ENCODE measurements at places on chromosomes 12 and 14.

GRCh38 chr12:12551115-12551514 is 11.5 kb downstream of the DUSP16 start:
- DNase-seq = no peak

- DNase-seq = no peak
These were observed 108.4 kb upstream of the EGLN3 start for GRCh38 chr14:34059037-34059924.

DNA sequence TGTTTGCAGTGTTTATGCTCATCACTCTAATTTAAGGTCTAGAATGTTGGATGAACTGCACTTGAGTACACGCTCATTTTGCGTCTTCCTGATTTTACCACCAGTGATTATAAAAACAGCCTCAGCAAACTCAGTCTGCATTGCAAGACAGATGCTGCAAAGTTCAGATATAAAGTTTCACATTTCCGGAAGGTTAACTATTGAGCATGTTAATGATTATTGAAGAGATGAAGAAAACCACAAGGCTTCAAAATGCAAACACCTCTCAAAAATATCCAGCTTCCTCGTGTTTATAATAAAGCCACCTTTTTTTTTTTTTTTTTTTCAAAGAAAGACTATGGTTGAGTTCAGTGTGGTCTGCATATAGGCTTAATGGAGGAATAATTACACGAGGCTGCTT is 92.1 kb upstream of the BMP4 start:
- DNase-seq = no peak

GRCh38 chr12:84375449-84376170 is 537.0 kb downstream of the SLC6A15 start:
- DNase-seq = no peak

- DNase-seq = no peak
These were observed 127.5 kb downstream of the TBC1D30 start for GRCh38 chr12:64951944-64952343.

DNA sequence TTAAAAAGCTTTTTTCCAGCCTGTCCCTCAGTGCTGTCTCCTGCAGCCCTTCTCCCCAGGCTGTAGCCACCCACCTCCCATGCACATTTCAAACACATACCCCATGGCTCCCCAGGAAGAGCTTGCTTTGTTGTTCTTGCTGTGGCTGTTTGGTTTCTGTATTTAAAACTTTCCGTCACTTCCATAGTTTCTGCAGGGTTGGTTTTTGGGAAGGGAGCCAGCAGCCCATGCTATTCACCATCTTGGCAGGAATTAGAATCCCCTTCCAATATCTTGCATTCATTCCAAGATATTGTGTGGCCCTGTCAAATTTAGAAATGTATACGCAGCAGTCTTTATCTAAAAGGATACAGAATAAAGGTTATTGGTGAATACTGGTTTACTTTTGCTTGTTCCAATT is 29.6 kb downstream of the CFAP251 start:
- DNase-seq = no peak

GRCh38 chr14:103801459-103801858 is 45.9 kb downstream of the PPP1R13B start:
- no peak for DNase-seq

DNA sequence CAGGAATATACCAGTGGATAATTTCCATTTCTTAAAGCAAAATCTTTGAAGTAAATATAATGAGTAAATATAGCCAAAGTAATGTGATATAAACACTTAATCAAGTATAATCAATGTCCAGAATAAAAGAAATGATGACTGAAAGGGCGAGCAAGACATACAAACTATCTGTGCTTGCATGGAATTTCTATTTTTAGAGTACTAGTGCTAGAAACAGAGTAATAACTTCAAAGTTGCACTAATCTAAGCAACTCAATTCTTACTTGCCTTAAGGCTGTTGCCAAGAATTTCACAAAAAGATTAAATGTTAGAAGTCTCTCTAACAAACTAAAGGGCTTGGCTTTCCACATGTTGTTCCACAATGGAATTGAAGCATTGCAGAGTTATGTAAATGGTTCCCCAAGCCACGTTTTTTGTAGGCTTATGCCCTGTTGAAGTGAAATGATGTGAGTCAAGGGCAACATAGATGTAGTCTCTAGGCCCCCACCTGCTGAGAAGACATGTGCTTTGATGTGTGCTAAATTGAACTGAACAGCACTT is 175.0 kb upstream of the LMNTD1 start:
- no peak for DNase-seq

- no peak for DNase-seq
These were observed 149.7 kb upstream of the SLC16A7 start for GRCh38 chr12:59446116-59446515.

- DNase-seq = no peak
These were observed 12.3 kb upstream of the DHRS4 start for GRCh38 chr14:23941230-23941629.

GRCh38 chr12:43728117-43728516 is 30.5 kb downstream of the PUS7L start:
- peak; percentile 5 for DNase-seq

GRCh38 chr12:86139671-86140070 is 116.5 kb downstream of the MGAT4C start:
- DNase-seq = no peak

DNA sequence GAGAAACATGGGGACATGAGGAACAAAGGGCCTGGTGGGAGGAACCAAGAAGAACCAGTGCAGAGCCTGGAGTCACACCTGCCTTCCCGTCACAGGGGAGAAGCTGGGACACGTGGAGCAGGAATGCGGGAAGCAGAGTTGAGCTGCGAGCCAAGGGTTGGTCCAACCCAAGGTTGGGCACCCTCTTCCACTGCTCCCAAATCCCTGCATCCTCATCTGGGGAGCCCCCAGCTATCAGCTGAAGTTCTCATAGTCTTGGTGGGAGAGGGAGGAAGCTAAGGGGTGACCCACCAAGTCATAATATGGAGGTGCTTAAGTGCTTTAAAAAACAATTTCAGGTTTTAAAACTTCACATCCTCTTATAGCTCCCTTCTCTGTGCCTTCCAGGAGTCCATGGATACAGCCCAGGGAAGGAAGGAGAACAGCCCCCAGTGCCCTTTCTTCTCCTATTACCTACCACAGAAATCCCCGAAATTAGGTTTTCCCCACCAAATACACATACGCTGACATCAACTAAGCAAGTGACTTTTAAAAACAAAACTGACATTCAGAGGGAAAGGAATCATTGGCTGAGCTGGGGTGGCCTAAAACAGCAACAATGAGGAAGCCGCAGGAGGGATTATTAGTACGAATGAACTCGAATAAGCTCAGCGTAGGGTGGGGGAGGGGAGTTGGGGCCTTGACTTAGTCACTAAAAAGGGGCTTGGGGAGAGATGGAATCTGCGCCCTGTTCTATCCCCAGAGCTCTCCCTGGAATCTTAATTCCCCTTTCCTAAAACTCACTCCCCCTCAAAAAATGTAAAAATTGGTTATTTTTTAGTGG is 4.5 kb downstream of the MYL6 start:
- no peak for DNase-seq

DNA sequence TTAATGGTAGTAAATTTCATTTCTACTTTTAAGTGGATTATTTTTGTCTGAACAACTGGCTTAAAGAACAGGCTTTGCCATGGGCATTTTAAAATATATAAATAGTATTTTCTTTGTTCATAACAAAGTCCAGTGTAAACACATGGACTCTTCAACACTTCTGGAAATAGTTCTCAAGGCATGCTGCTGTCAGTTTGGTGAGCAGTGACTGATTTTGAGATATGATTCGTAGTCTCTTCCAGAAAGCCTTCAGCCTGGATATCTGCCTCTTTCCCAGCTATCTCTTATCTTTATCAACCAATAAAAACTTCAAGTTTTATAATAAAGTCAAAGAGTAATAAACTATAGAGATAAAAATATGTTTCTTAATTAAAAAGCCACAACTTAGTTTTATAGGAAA is 110.7 kb downstream of the NAV3 start:
- DNase-seq = no peak

DNA sequence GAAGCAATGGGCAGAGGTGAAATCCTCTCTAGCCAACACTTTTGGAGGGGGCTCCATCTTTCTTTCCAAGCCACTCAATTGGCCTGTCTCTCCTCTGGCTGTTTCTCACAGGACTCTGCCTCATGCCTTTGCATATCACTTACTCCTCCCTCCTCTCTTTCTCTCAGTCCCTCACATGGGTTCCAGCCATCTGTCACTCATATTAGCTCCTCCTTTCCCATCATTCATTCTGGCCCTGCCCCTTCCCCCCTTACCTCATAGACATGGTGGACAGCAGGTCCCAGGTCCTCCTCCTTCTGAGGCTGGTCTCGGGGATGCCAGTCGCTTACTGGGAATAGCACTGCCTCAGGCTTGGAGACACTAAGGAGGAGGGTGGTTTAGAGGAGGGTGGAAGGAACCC is 16.6 kb upstream of the ZNF385A start:
- no peak for DNase-seq

- no peak for DNase-seq
These were observed 17.0 kb upstream of the WNT5B start for GRCh38 chr12:1611803-1612572.

GRCh38 chr14:93095742-93096510 is 19.8 kb downstream of the ITPK1 start:
- DNase-seq = no peak

- no peak for DNase-seq
These were observed 95.0 kb downstream of the TGFB3 start for GRCh38 chr14:75886636-75887348.

GRCh38 chr12:93266-94005 is 26.9 kb downstream of the IQSEC3 start:
- no peak for DNase-seq

DNA sequence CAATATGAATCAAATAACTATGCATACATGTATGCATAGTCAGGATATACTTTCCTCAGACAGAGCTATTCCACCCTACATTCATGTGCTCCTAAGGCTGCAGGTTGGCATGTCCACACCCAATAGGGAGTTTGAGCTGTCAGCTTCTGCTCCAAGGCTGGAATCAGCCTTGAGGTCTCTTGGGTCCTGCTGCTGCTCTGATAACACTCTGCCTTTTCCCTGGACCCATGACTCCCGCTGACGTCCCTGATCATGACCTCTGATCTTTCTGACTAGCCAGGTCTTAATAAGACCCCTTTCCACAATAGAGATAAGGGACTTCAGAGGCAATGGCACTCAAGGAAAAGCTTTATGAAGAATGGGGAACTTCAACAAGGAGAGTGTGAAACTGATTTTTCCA is 5.7 kb downstream of the PITPNM2 start:
- no peak for DNase-seq

DNA sequence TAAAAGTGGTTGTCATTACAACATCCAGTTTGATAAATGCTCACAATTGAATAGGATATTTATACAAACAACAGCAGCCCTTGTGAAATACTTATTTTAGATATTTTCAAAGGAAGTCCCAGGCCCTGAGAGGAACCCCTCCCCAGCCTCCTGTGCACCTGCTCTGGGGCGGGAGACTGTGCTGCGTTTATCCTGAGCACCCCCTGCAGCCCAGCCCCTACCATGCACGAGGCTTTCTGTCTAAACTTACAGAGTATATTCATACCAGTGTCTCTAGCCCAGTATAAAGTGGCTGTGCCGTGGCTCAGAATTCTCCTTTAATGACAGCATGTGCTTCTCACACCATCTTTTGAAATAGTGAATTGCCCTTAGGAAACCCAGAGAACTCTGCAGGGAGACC is 1084.3 kb downstream of the TMEM121 start:
- no peak for DNase-seq

DNA sequence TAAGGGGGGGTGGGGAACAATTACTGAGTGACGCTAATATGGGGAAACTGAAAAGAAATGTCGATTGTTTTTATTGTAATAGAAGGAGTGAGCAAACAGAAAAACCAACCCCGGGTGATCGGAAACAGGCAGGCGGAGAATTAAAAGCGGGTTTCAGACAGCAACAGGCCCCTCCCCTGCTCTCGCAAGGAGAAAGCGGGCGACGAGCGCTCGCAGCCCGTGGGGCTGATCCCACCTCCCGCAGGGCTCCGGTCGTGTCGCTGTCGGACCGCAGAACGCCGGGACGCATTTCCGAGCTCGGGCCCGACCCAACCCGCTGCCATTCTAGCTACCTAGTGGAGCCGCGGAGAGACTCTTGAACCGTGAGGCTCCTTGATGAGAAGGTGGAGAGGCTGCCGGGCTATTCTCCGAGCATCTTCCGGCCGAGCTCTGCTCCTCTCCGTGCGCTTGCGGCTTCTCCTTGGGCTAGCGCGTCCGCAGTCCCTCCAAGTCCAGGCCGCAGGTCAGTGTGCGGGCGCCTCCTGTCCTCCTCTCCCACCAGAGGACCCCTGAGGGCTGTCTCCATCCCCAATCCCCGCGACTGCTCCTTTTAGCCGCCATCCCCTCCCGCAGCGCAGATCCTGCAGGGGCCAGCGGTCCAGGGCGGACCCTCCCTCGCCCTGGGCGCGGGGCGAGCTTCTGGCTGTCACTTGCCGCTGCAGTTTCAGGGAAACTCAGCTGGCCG is 4.1 kb upstream of the PAX9 start:
- no peak for DNase-seq

DNA sequence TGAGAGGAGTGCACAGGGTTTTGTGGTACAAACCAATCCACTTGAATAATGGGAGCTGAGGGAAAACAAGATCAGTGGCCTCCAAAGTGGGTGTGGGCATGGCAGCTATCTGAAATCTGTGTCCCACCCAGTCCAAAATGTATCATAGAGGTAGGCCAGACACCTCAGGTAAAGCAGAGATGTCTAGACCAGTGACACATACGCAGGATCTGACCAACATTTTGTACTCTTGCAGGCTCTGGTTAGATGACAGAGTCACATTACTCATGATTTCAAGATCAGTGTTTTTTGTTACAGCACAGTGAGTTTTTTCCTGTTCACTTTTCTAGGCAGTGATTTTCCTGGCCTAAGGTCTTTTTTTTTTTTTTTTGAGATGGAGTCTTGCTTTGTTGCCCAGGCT is 211.8 kb downstream of the PCNX1 start:
- DNase-seq = no peak

DNA sequence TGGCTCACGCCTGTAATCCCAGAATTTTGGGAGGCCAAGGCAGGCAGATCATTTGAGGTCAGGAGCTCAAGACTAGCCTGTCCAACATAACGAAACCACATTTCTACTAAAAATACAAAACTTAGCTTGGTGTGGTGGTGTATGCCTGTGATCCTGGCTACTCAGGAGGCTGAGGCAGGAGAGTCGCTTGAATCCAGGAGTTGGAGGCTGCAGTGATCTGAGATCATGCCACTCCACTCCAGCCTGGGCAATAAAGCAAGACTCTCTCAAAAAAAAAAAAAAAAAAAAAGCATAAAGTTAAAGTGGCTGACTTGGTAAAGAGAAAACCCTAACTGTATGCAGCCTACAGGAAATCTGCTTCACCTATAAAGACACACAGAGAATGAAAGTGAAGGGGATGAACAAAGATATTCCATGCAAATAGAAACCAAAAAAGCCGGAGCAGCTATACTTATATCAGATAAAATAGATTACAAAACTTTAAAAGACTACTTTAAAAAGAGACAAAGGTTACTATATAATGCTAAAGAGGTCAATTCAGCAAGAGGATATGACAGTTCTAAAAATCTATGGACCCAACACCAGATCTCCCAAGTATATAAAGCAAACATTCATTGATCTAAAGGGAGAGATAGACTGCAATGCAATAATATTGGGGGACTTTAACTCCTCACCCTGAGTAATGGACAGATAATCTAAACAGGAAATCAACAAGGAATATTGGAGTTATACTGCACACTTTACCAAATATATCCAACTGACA is 4.1 kb downstream of the CLEC2B start:
- DNase-seq = no peak

- DNase-seq = no peak
These were observed 155.8 kb downstream of the TPH2 start for GRCh38 chr12:72094490-72094889.
